ENCODE measurements at places on chromosomes 11 and 22. TPM values are rescaled to one million over a fixed set of nuclear protein-coding genes. Genes with fewer than 3 reads are reported as not detected.
A peak's percentile ranks its signal among the peaks of the same experiment; 100 is the strongest.

The USP2 gene
- polyA plus RNA-seq, result not detected

The HEPACAM gene
- not detected for polyA plus RNA-seq

The C11orf42 gene
- polyA plus RNA-seq, result not detected

- H3K36me3 ChIP-seq, result peaks cover 32% of the 10 kb centered on the region
- no peak for DNase-seq
- no peak overlapping the region for H3K4me3 ChIP-seq
- no peaks in the 10 kb centered on the region for H3K4me1 ChIP-seq
- no peak overlapping the region for H3K27ac ChIP-seq
Measured at GRCh38 chr11:46684367-46684766, 16.1 kb downstream of the ARHGAP1 start.

GRCh38 chr11:45921561-45922424, 663 bp upstream of the LARGE2 start:
- peaks cover 20% of the 10 kb centered on the region for H3K4me1 ChIP-seq
- DNase-seq, result no peak
- H3K27ac ChIP-seq, result no peak overlapping the region

DNA sequence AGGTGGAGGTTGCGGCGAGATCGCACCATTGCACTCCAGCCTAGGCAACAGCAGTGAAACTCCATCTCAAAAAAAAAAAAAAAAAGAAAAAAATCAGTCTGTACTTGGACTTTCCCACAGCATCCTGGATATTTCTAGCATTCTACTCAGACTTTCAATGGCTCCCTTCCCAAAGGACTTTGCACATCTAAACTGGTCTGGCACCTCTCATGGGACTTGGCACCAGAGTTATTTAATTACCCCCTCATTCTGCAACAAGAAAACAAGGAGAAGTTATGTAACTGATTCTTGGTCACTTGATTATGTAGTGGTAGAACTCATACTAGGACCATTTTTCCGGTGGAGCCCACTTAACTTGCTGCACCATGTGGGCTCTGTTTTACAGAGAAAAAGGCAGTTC, 519.5 kb downstream of the OPCML start:
- no peaks in the 10 kb centered on the region for H3K4me1 ChIP-seq
- no peak overlapping the region for H3K27ac ChIP-seq
- no peak for DNase-seq
- no peak overlapping the region for H3K4me3 ChIP-seq
- no peaks in the 10 kb centered on the region for H3K27me3 ChIP-seq

DNA sequence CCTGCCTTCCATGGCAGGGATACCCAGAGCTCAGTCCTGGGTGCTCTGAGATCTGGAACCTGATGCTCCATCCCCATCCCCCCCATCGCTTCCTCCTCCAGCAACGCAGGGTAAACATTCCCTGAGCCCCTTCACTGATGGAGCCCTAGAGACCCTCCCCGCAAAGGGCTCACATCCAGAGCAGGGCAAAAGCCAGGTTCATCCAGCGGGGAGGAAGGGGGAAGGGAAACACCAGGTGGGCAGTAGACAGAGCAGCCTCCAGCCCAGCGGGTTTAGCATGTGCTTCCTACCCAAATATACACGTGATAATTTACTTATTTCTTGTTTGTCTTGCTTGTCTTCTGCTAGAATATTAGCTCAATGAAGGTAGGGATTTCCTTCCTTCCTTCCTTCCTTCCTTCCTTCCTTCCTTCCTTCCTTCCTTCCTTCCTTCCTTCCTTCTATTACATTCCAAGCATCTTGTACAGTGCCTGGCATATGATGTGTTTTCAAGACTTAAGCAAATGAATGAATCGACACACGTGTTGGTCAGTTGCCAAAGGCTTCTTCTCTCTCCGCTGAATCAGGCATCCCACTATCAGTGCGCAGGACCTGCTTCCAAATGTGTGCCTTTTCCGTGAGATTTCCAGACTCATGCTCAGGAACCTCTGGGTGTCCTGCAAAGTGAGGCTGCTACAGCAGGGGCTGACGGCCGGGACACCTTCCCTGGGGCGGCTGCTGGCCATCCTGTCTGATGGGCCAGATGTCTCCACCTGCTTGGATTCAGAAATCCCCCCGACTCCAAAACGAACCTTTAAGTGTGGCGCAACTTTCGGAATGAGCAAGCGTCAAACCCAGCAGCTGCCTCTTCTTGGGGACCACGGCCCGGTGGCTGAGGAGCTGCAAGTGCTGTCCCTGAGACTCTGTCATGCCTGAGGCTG, 955.1 kb downstream of the BRD1 start:
- no peaks in the 10 kb centered on the region for H3K27me3 ChIP-seq
- DNase-seq, result no peak
- no peak overlapping the region for H3K27ac ChIP-seq
- no peaks in the 10 kb centered on the region for H3K36me3 ChIP-seq
- H3K4me3 ChIP-seq, result no peak overlapping the region
- no peaks in the 10 kb centered on the region for H3K4me1 ChIP-seq

DNA sequence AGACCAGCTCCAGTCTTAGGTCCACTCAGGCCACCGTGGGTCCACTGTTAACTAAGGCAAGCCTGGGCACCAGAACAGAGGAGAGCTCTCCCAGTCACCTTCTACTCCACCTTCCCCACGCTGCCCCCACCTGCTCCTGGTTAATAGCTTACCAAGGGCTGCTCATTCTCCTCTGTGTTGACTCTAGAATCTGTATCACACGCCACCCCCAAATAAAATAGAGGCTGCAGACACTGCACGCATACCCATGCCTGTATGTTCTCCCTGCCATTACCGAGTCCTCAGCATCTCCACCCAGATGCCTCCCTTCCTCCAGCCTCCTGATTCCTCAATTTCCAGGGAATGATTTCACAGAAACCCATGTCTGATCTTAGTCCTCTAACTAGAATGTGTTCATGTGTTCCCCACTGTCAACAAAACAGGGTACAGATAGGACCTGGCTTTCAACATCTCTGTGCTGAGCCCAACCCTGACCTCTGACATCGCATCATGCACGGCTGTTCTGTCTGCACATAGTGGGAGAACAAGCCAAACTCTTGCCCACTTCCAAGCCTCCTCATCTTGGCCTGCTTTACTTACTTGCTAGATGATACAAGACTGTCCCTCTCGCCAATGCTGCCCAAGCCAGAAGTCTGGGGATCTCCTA, 49.8 kb downstream of the SMCO4 start:
- H3K27me3 ChIP-seq, result no peaks in the 10 kb centered on the region
- no peak for DNase-seq
- no peak overlapping the region for H3K4me3 ChIP-seq

- peaks cover 3% of the 10 kb centered on the region for H3K27me3 ChIP-seq
- no peak overlapping the region for H3K4me3 ChIP-seq
Measured at GRCh38 chr11:20964985-20965384, 295.6 kb downstream of the NELL1 start.

DNA sequence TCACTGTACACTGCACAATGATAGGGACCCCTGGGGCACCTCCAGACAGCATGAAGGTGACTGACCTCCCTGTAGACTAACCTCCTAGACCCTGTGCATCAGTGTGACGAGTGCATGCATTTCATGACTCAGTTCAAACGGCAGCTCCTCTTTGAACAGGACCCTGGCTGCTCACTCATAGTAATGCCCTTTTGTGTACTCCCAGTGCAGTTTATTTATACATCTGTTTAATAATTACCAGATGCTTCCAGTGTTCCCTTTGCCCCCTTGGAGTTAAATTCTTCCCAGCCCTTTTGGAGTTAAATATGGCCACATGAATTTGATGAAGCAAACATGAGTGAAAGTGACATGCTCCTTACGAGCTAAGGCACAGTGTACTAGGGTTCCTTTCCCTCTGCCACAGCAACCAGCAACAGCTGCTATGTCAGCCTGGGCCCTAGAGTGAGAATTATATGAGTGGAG, 72.4 kb downstream of the PANX1 start:
- no peaks in the 10 kb centered on the region for H3K4me1 ChIP-seq
- H3K4me3 ChIP-seq, result no peak overlapping the region
- H3K27ac ChIP-seq, result no peak overlapping the region
- no peaks in the 10 kb centered on the region for H3K36me3 ChIP-seq
- no peak for DNase-seq

GRCh38 chr11:133711545-133711944, 133.8 kb downstream of the SPATA19 start:
- no peak overlapping the region for H3K27ac ChIP-seq
- no peaks in the 10 kb centered on the region for H3K4me1 ChIP-seq
- H3K27me3 ChIP-seq, result no peaks in the 10 kb centered on the region
- H3K4me3 ChIP-seq, result no peak overlapping the region

DNA sequence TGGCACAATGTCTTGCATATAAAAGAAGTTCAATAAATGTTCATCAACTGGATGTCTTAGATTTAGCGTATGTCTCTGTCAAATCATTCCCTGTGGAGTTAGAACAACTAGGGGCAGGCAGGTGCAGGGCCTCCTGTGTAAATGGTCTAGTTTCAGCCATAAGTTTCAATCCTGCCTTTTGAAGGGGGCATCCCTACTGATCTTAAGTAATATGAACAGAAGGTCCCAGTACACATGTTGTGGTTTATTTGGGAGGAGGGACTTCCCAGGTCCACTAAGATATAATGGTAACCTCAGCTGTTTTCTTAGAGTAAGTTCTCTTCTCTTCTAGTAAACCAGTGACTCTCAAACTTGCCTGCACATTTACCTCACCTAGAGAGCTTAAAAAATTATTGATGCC, 19.8 kb downstream of the TTC12 start:
- no peak for DNase-seq
- peaks cover 19% of the 10 kb centered on the region for H3K36me3 ChIP-seq
- no peaks in the 10 kb centered on the region for H3K4me1 ChIP-seq

DNA sequence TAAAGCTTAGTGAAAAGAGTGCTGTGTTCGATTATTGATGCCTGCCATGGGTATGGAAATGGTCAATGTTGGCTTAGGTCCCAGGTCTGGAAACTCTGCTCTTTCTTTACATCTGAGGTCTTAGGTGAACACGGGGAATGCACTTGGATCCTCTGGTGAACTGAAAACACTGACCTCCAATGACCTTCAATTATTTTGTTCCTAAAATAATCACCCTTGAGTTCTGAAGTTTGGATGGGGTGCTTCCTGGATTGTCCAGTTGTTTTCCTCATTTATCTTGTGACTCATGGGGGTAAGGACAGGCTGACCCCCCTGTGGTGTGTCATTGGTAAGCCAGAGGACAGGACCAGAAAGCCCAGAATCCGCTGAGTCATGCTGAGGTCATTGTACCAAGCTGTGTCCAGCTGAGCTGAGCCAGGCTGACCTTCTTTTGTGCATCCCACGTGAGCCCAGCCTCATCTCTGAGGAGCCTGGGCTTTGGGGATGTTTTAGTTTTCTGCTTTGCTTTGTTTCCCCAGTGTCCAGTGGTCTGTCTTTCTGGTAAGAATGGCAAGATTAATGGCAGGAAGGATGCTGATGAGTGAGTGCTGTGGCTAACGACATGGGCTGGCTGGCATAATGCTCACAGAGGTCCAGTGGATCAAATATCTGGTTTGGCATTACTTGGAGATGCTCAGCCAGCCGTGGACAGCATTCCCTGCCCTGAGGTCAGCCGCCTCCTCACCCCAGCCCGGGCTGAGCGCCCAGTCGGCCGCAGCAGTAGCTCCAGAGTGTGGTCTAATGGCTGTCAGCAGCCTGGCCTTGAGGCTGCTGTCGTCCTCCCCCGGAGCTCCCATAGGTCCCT, 35.6 kb downstream of the AMPD3 start:
- no peak for DNase-seq
- H3K27ac ChIP-seq, result no peak overlapping the region
- H3K27me3 ChIP-seq, result no peaks in the 10 kb centered on the region
- H3K36me3 ChIP-seq, result peaks cover 32% of the 10 kb centered on the region
- H3K4me1 ChIP-seq, result no peaks in the 10 kb centered on the region

DNA sequence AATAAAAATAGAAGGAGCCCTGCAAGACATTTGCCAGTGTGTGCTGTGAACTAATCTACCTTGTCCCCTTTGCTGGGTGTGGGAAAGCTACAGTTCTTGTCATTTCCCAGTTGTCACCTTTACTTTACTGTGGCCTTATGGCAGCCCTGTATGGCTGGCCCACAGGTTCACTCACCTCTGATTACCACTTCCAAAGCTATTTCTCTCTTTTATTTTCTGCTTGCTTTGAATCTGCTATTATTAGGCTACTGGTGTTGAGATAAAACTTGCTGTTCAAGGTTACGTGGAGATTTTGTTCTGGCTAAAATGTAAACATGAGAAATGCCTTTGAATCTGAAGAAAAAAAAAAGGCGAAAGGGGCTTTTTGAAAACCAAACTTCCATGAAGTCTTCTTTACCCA, 9.6 kb upstream of the CABP2 start:
- H3K4me3 ChIP-seq, result no peak overlapping the region
- no peak for DNase-seq
- no peaks in the 10 kb centered on the region for H3K4me1 ChIP-seq
- H3K27me3 ChIP-seq, result no peaks in the 10 kb centered on the region
- no peaks in the 10 kb centered on the region for H3K36me3 ChIP-seq

- H3K36me3 ChIP-seq, result no peaks in the 10 kb centered on the region
- H3K27ac ChIP-seq, result no peak overlapping the region
- H3K4me3 ChIP-seq, result no peak overlapping the region
- peaks cover 10% of the 10 kb centered on the region for H3K4me1 ChIP-seq
- no peak for DNase-seq
Measured at GRCh38 chr11:62446091-62446490, 27.3 kb downstream of the SCGB1A1 start.

GRCh38 chr11:122344215-122344614, 228.2 kb upstream of the BLID start:
- H3K27me3 ChIP-seq, result no peaks in the 10 kb centered on the region
- no peak overlapping the region for H3K4me3 ChIP-seq
- H3K4me1 ChIP-seq, result no peaks in the 10 kb centered on the region
- no peak for DNase-seq

GRCh38 chr11:68976563-68976962, 4.2 kb downstream of the MRGPRD start:
- H3K36me3 ChIP-seq, result no peaks in the 10 kb centered on the region
- no peak overlapping the region for H3K27ac ChIP-seq
- H3K27me3 ChIP-seq, result no peaks in the 10 kb centered on the region
- H3K4me1 ChIP-seq, result no peaks in the 10 kb centered on the region
- DNase-seq, result no peak

DNA sequence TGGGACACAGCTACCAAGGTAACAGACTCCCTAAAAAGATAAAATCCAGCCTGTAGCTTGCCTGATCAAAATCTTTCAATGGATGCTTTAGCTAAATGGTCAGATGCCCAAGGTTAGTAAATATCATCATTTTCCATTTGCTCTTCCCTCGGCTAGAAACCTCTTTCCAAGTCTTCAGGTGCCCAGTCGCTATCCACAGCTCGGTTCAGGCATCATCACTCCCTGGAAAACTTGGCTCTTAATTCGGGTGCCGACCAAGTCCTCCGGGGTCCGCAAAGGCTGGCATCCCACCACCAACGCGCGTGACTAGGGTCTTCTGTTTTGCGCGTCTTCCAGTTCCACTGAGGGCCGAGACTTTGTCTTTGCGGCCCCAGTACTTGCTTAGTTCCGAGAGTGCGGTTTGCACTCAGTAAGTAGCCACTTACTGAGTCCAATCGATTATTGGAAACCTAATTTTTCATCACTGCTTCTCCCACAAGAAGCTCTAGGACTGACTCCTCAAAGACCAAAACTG, 44.3 kb downstream of the OR4D9 start:
- H3K4me1 ChIP-seq, result peaks cover 42% of the 10 kb centered on the region
- no peaks in the 10 kb centered on the region for H3K36me3 ChIP-seq
- peak overlapping the region; percentile 53 for H3K4me3 ChIP-seq
- peak overlapping the region; percentile 17 for H3K27ac ChIP-seq

Measured in CD8-positive, alpha-beta memory T cell (primary cell).